ENCODE measurements at places on chromosomes 6 and 20. TPM values are rescaled to one million over a fixed set of nuclear protein-coding genes. Genes with fewer than 3 reads are reported as not detected.

OXT gene
- not detected for total RNA-seq

UNC93A gene
- not detected for total RNA-seq

LAMA2 gene
- 6.0 TPM for total RNA-seq

NT5E gene
- total RNA-seq = 2.5 TPM

- no peak overlapping the region for H3K27ac ChIP-seq
- no peaks in the 10 kb centered on the region for H3K27me3 ChIP-seq
- no peaks in the 10 kb centered on the region for H3K4me1 ChIP-seq
- H3K4me3 ChIP-seq = no peak overlapping the region
- H3K36me3 ChIP-seq = peaks cover 5% of the 10 kb centered on the region
Observed at GRCh38 chr6:149405823-149406765, 6.0 kb downstream of the SUMO4 start.

- no peaks in the 10 kb centered on the region for H3K4me1 ChIP-seq
- H3K4me3 ChIP-seq = no peak overlapping the region
Observed at GRCh38 chr20:34713194-34713943, 9.2 kb downstream of the TP53INP2 start.

DNA sequence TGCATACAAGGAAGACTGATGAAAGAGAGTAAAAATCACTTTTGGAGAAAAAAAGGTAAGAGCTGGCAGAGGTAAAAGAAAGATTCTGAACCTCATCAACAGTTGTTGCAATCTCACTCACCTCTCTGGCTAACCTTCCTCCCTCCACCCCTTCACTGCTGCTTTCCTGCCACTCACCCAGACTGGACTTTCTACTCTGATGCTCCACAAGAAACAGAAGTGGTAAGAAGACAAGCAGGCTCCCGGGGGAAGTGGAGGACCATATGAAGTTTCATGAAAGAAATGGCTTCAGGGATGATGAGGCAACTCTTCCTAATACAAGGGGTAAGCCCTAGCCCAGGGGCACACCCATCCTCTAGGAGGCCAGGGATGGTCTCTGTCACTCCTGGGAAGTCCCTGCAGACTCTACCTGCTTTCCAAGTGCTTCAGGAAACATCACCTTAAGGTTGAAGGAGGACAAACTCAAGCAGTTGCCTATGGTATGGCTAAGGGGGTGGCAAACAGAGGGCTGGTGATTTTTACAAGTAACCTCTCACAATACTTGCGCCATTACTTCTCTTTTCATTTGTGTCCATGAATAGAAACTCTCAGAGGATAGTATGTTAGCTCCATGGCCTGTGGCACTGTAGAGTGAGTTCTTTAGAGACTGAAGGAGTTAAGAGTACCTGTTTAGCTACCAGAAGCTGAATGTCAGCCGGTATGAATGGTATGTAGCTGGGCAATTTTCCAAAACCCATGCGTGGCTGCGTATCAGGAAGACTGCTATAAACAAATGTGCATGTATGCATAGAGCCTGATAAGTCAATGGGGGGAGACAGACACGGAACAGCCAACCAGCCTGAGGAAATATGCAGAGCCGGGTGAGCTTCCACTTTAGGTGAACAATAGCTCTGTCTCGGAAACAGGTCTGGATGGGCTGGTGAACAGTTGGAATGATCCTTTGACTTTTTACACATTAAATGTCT, 112.0 kb downstream of the BACH2 start:
- no peaks in the 10 kb centered on the region for H3K27me3 ChIP-seq
- peak overlapping the region; percentile 56 for H3K27ac ChIP-seq
- no peak for DNase-seq
- no peaks in the 10 kb centered on the region for H3K36me3 ChIP-seq
- H3K4me3 ChIP-seq = no peak overlapping the region

DNA sequence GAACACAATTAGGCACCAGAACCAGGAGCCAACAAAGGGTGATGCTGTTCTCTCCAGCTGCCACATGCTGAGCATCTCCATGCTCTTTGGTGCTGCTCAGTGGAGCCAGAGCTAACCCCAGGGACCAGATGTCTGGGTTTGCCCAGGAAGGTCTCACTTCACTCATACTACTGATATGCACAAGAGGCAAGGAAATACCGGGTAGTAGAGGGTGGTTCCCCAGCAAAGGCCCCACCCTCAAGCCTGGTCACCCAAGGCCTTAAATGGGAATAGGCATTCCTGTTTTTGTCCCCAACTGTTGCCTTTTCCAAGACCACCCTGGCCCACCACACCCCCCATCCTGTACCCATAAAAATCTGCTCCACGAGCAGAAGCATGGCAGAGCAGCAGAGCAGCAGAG, 204.5 kb upstream of the TAB2 start:
- no peak overlapping the region for H3K4me3 ChIP-seq
- no peak for DNase-seq
- H3K27me3 ChIP-seq = no peaks in the 10 kb centered on the region
- H3K36me3 ChIP-seq = no peaks in the 10 kb centered on the region
